ENCODE measurements at places on chromosomes 16 and 17.

DNA sequence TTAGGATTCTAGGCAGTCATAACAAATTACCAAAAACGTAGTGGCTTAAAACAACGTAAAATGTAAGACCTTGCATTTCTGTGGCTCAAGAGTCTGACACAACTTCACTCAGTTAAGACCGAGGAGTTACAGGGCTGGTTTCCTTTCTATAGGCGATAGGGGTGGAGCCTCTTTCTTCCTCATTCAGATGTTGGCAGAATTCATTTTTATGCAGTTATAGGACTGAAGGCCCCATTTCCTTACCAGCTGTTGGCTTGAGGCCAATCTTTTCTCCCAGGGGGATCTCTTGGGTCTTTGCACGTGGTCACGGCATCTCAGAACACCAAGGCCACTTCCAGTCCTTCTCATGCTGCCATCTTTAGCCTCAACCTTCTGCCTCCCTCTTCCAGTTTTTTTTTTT is 145.2 kb downstream of the KCNJ2 start:
- no peak for DNase-seq

DNA sequence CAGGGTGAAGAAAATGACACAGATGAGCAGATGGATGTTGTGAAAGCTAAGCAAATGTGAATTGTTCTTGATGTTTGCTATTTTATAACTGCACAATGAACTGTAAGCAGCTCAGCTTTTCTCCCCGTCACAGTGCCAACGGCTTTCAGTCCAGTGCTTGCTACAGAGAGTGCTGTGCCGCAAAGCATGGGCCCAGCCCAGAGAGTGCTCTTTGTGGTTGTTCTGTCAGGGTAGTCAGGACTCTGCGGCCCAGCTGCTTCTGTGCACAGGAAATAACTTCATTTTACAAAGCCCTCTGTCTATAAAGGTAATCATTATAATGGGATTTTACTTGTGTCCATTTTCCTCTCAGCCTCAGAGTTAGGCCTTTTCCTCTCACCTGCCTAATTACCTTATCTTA is 39.1 kb downstream of the CDRT15 start:
- no peak for DNase-seq

- no peak for DNase-seq
These were observed 755 bp downstream of the PIEZO1 start for GRCh38 chr16:88784074-88784855.

GRCh38 chr16:52740333-52740732 is 193.4 kb upstream of the TOX3 start:
- DNase-seq = no peak

DNA sequence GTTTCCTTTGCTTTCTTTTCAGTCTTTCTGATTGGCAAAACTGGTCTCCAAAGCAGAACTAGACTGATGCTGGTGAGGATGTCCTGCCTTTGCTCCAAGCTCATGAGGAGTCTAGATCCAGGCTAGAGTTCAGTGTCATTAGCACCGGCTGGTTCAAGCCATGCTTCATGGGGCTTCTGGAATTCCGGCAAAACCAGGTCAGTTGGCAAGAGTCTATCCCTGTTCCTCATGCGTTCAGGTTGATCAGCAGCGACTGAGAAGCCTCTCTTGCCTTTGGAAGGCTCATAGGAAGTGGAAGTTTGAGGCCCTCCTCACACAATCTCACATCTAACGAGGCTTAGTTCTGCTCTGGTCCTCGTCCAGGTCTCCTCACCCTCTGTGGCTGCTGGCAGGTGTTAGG is 194.3 kb downstream of the HS3ST3A1 start:
- no peak for DNase-seq

DNA sequence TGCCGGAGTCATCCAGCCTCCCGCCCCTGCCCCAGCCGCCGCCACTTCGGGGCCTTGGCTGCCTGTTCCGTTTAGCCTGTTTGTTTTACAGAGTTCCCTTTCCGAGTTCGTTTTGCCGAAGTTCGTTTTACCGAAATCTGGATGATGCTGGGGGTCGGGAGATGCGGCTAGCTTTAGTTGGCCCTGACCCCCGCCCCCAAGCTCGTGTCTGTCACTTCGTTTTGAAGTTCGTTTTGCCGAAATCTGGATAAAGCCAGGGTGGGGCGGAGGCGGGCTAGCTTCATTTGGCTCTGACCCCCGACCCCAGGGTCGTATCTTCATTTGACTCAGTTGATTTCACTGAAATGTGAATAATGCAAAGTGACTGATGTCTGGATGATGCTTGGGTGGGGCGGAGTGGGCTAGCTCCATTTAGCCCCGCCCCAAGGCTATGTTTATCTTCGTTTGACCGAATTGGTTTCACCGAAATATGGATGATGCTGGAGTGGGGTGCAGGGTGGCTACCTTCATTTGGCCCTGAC is 591 bp downstream of the PSMD7 start:
- DNase-seq = no peak

- no peak for DNase-seq
These were observed 553 bp downstream of the RHBDL1 start for GRCh38 chr16:675884-676564.

GRCh38 chr16:28038409-28038808 is 25.1 kb downstream of the GSG1L start:
- DNase-seq = no peak

- peak; percentile 65 for DNase-seq
These were observed 77.1 kb downstream of the USP31 start for GRCh38 chr16:23072084-23072599.

- DNase-seq = no peak
These were observed 8.1 kb downstream of the CIBAR2 start for GRCh38 chr16:85104147-85104546.

GRCh38 chr17:2042390-2042847 is 597 bp downstream of the OVCA2 start:
- no peak for DNase-seq

DNA sequence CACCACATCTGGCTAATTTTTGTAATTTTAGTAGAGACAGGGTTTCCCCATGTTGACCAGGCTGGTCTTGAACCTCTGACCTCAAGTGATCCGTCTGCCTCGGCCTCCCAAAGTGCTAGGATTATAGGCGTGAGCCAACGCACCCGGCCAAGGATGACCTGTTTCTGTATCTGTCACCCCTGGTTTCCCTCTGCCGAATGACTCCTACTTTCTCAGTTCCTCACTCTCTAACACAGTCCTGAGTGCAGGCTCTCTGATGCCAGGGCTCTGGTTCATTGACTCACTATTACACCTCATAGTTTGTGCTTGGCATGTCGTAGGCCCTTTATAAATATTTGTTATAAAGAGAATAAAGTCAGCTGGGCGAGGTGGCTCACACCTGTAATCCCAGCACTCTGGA is 10.7 kb upstream of the PRPF8 start:
- no peak for DNase-seq

- no peak for DNase-seq
These were observed 15.7 kb downstream of the SLC16A3 start for GRCh38 chr17:82244413-82245133.

DNA sequence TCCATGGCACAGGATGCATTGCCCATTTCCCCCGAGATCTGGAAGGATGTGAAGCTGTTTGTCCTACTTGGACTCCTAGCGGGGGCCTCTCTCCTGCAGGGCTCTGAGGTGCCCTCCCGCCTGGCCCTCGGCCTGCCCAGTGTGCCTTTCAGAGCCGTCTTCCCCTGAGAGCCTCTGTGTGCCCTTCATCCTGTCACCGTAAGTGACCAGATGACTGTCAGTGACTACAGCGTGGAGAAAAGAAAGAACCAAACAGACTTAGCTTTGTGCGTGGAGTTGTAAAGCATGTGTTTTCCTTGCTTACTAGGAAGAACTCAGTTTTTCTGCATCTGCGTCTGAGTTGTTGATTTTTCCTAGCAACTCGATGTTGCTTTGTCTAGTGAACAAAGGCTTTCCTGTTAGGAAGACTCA is 56.1 kb downstream of the BANP start:
- DNase-seq = peak; percentile 91

DNA sequence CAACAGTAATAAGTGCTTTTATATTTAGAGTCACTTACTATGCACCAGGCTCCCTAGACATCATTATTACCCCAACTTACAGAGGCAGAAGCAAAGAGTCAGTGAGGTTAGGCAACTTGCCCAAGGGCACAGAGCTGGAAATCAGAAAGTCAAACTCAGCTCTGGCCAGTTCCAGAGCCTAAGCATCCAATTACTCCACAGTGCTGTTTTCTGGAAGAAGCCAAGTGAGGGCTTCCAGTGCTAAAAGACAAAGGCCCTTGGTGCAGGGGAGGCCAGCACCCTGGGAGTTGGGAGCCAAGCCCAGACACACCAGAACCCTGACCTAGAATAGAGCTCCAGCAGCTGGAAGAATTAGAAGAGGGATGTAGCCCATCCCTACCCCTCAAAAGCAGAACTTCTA is 40.2 kb downstream of the C17orf67 start:
- DNase-seq = peak; percentile 37

GRCh38 chr17:40980117-40980516 is 4.0 kb downstream of the KRT40 start:
- DNase-seq = peak; percentile 1

DNA sequence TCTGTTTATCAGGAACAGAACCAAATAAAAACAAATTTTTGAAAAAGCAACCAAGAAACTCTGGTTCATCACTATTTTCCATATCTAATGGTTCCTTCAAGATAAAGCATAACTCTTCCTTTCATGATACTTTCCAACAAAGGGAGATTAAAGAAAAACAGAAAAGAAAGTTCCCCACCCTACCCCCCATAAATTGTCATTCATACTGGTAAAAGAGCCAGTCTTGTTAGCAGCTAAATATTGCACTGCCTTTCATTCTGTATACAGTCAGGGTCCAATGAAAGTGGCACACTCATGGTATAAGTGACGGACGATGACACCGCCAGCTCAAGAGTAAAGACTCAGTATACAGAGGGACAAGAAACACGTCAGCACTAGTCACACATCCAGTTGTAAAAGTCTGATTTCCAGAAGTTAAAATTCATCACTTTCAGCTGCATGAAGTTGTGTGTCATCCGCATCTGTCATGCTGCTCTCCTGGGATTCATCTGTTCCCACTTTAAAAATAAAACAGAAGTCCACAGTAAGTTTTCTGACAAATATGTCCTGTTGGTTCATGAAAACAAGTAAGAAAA is 68.5 kb downstream of the CDC27 start:
- DNase-seq = no peak

GRCh38 chr16:88789594-88789993 is 4.6 kb upstream of the PIEZO1 start:
- DNase-seq = no peak

- DNase-seq = no peak
These were observed 365.2 kb downstream of the C16orf95 start for GRCh38 chr16:86951831-86952598.

GRCh38 chr16:86496262-86496928 is 13.9 kb upstream of the FOXF1 start:
- DNase-seq = no peak

GRCh38 chr17:75009139-75009724 is 3.2 kb upstream of the MRPL58 start:
- DNase-seq = no peak

Data from pons (tissue), 1 donor.